NCI-H187 (cell line): ENCODE measurements at places on chromosomes 1 and 21.

DNA sequence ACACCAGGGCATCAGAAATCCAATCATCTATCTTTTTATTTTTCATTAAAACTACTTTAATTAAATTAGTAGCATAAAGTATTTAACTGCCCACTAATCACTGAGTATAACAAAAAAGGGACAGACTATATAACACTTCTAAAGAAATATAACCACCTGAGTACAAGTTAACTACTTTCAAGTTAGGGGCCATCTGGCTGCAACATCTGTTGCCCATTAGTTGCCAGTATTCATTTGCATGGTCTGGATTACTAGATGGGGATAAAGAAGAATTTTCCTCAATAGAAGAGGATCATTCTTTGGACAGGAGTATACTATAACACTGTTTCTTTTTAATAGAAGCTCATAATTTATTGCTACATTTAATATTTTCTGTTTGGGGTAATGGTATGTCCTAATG lies 446.4 kb downstream of the AMY1C start:
- no peak for DNase-seq

DNA sequence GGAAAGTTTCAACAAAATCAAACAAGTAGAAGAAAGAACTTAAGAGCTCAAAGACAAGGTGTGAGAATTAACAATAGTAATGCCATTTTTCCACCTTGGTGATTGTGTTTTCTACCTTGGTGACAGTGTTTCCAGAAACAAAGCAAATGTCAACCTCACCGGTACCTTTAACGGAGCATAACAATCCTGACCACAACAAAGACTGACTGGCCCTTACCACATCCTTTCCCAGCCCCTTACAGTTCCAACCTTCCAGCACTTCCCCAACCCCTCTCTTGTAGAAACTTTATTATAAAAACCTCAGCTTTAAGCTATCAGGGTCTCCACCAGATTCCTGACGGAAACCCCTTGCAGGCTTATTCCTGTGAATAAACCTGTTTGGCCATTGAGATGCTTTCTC lies 16.7 kb downstream of the STYXL2 start:
- DNase-seq, result no peak

DNA sequence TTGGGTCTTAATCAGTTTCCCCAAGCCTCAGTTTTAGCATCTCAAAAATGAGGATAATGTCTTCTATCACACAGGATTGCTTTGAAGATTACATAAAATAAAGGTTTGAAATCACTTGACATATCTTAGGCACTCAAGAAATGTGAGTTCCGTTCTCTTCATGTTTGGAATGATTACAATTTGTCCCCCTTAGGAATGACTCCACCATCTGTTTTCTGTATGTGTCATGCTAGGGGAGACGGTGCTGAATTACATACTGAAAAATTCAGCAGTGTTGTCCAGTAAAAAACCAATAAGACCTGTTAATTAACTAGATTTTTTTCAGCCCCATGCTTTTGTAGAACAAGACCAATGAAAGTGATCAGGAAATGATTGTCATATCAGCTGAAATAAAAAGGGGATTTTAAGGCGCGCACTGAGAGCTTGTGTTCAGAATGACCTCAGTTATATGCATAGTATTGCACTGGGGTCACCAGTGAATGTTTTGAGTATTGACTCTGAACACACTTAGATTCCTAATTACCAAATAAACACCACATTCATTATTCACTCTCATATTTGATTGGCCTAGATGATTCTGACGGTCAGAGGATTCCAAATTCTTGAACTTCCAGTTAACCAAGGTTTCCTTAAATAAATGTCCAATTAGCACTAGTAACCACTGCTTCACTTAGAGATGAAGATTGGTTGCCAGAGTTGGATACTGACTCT lies 114.5 kb upstream of the KCNK2 start:
- no peak for DNase-seq

- DNase-seq, result no peak
These were observed 347.0 kb upstream of the AJAP1 start for GRCh38 chr1:4307468-4307845.

DNA sequence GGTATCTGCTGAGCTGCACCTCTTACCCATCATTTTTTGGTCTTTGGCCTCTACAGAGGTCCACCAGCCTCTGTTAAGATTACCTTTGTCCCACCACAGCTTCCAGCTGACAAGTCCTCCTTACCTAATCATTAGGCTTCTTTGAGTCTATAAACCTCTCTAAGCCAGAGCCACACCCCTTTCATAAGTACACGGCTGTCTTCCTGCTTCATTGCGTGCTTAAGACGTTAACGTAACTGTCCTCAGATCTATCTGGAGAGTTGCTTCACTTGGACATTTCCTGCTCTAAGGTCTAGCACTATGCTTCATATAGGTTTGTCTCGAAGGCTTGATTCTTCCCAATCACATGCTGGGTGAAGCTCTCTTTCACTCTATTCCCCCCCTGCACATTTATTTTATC lies 71.0 kb upstream of the CACHD1 start:
- DNase-seq, result no peak

DNA sequence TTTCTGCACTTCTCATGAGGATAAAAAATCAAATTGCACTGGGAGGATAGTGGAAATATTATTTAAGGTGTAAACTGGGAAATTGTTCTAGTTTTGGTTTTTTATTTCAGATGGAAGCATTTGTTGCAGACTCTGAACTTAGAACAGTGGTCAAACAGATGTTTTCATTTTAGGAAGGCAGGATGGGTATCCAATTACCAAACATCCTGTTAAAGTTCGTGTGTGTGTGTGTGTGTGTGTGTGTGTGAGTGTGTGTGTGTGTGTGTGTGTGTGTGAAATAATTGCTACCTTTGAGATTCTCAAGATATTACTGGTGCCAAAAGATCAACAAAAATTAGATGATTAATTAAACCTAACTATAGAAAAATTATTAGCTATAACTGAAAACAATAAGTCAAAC lies 24.3 kb upstream of the DUSP10 start:
- no peak for DNase-seq

- no peak for DNase-seq
These were observed 480.1 kb downstream of the PTBP2 start for GRCh38 chr1:97201641-97202040.

DNA sequence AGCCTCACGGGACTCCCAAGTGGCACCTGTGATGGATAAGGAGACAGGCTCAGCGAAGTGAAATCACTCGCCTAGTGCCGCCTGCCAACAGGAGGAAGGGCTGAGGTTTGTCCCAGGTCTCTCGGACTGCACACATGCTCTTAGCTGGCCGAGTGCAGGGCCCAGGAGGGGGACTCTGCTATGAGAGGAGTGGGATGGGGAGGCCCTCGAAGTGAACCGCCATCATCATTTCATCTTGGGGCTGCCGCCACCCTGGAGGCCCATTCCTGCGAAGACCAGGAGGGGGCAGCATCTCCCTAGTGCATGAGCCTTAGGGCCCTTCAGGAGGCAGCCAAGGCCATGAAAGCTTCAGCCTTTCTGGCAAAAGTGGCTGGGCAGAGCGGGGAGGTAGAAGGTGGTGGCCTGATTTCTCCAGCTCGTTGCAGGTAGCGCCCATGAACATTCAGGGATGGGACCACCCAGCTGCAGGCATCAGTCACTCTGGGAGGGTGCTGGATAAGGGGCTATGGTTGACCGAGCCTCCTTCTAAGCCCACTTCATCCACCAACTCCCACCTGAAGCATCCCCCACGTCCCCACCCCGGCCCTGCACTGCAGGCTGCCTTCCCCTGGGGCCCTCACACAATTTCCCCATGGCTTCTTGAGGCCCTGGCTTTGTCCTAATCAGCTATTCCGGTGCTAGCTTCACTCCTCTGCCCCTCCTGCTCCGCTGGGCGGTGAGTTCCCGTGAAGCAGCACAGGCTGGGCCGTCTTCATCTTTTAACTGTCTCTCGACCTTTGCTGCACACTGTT lies 17.2 kb upstream of the RASSF5 start:
- peak; percentile 85 for DNase-seq

DNA sequence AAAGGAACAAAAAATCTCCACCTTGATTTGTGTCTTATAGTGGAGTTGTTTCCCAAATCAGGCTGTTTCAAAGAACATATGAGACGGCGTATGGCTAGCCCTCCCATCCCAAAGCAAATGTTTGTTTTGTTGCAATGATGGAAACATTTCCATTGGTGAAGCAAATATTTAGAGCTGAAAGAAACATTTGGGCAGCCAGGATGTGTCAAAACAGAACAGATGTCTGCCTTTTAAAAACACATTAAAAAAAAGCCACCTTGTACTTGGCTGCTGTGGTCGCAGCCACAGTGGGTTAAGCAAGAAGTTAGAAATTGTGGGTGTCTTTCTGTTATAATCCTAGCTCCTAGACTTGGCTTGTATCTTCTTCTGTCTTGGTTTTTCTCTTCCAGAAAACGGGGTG lies 116.3 kb downstream of the PEX14 start:
- no peak for DNase-seq

- no peak for DNase-seq
These were observed 33.3 kb downstream of the SIM2 start for GRCh38 chr21:36732217-36732616.

DNA sequence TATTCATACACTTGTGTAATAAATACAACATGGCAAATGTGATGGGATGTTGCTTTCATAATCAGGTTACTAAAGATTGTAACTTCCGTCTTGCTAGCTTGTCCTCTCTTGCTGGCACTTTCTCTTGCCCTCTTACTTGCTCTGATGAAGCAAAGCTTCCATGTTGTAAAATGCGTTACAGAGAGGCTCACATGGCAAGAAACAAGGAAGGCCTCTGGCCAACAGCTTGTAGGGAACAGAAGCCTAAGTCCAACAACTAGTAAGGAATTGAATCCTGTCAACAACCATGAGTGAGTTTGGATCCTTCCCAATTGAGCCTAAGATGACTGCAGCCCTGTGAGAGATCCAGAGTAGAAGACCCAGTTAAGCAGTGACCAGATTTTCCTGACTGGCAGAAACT lies 15.4 kb downstream of the TMED5 start:
- no peak for DNase-seq

DNA sequence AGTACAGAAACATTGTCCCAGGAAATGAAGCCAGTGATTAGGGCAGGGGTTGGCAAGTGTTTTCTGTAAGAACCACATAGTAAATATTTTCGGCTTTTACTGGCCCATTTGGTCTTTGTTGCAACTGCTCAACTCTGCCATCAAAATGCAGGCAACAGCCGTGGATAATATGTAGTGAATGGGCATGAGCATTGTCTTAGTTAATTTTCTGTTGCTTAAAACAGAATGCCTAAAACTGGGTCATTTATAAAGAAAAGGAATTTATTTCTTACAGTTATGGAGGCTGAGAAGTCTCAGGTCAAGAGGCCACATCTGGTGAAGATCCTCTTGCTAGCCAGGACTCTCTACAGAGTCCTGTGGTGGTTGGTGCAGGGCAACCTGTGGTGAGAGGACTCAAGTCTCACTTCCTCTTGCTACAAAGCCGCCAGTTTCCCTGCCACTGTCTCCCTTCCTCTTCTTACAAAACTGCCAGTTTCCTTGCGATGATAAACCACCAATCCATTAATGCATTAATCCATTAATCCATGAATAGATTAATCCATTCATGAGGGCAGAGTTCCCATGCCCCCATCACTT lies 166.4 kb downstream of the PSMG1 start:
- DNase-seq, result no peak

DNA sequence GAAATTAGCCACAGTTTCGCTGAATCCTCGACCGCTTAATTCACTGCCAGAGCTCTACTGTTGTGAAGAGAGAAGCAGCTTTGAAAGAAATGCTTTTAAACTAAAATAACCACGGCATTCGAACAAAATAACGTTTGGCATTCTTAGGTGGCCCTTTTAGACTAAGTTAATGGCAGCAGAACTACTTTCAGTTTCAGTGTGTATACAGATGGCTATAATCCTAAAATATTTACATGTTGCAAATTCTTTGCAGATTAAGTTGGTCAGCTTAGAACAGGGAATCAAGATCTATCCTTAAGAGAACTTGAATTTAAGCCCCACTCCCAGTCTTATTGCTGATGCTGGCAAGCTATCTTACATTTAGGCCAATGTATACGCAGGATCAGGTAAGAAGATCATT lies 62.7 kb downstream of the ADSS2 start:
- DNase-seq, result no peak

DNA sequence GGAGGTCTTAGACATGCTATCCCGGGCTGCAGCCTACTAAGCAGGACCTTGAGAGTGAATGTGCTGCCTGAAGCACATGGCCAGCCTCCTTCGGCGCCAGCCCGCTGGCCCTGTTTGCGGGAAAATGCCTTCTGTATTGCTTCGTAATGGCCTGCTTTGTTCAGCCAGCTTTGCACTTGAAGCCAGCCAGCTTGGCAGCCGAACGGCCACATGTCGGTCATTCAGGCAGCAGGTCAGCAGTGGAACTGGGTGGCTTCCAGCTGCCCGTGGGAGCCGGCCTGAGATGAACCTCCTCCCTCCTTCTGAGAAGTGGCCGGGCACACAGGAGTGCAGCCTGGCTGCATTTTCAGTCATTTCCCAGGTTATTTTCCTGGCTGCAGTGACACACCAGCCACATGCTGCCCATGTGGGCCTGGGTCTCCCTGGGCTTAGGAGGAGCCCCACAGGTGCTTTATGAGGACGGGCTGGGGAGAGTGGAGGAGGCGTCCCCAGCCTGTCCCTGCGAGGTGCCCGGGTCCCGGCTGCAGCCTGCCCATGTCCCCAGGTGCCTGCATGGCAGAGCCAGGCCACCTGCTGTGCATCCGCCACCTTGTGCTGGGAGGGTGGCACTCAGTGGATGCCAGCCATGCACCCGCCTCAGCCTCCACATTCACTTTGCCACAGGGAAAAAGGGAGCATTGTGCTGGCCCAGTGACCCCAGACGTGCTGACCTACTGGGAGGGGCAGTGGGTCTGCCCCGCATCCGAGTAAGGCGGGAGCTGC lies 103.5 kb downstream of the SIK1 start:
- no peak for DNase-seq
